ENCODE measurements at places on chromosomes 7 and 10. TPM values are rescaled to one million over a fixed set of nuclear protein-coding genes. Genes with fewer than 3 reads are reported as not detected.

DNA sequence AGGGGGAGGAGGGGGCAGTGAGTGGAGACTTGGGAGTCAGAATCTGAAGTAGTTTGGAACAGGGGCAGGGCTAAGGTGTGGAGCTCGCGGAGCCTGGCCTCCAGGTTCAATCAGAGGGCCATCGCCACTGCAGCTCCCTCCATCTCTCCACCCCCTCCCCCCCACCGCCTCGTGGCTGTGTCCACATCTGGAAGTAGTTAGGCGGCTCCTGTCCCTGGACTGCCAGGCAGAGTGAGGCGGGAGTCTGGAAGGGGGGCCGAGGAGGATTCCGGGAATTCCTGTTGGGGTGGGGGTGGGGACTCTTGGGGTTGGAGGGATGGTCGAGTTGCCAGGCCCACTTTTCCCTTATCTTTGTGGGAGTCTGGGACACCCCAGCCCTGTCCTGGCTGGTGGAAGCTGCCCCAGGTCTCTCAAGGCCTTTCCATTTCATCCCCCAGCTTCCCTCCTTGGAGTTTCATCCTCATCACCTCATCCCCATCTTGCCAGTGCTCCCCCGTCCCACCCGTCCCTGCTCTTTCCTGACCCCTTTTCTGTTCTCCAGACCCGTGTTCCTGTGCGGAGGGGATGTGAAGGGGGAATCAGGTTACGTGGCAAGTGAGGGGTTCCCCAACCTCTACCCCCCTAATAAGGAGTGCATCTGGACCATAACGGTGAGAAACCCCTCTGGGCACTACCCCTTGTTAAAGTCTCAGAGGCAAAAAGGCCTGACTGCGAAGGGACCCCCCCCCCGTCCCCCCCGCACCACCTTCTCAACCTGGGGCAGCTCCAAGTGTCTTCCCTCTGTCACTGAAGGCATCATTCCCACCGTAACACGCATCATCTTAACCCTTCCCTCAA lies 944 bp downstream of the PCOLCE start:
- peak; percentile 63 for DNase-seq

DNA sequence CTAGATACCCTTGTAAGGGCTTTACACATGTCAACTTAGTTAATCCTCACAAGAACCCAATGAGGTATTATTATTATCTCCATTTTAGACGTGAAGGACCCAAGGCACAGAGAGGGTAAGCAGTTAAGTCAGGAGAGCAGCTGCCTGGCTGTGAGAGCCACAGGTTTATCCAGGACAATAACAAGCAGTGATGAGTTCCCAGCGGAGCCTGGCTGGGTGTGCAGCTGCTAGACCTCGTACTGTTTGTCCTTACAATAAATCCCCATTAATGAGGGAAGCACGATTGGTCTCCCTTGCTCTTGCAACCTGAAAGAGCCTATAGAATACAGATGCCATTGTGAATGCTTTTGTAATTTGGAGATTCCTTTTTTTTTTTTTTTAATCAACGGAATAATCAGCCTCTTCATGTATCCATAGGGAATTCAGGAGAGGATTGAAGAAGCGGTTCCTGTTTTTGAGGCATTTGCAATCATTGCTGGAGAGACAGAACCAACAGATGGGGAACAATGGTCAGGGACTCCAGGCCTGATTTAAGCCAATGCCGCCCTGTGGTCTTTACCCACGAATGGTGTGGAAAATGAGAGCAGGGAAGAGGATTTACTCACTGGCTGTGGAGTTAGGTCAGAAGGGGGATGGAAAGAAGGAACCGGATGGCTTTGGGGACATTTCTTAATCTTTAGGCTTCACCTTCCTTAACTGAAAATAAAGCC lies 12.3 kb upstream of the ASB4 start:
- no peak for DNase-seq

DNA sequence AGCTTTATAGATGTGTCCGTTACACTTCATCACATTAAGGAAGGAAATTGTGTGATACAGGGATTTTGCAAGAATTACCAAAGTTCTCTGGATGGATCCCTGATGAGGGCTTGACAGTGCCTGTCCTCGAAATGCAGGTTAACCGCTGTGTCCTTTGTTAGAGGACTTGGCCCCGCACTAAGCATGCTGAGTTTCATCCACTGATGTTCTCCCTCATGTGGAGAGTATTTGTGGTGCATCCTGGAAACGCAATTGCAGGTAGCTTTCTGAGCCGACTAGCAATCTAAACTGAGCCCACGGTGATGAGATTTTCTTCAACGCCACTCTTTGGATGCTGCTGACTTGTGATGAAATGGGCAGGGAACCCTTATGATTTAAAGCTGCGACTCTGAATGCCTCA lies 71.9 kb upstream of the STK17A start:
- DNase-seq: no peak

- DNase-seq: no peak
These were observed 17.8 kb downstream of the CDHR3 start for GRCh38 chr7:105980645-105981396.

DNA sequence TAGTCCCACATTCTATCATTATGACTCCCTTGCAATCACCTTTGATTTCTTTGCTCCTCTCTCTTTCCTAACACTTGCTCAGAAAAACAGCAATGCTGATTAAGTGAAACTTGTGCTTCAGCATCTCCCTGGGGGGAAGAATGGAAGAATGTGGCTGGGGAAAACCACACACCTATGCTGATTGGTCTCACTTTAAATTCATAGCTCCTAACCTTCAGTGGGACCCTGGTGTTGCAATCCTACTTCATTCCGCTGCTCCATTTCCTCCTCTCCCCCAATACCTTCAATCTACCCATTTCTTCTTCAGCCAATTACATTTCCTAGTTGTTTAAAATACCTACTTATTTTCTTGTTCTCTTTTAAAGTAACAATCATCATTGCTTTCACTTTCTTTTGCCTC lies 1166.7 kb upstream of the C7orf33 start:
- DNase-seq: no peak

DNA sequence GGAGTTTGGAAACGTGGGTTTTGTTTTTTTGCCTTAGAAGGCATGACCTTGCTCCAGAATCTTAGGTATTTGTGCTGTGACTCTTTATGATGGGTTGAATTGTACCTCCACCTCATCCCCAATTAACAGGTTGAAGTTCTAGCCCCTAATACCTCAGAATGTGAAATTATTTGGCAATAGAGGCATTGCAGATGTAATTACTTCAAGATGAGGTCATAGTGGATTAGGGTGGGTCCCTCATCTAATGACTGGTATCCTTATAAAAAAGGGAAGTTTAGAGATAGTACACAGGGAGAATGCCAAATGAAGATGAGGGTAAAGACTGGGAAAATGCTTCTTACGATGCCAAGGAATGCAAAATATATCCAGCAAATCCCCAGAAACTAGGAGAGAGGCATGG lies 3.0 kb upstream of the FAM200A start:
- no peak for DNase-seq

GRCh38 chr10:46050941-46051623 lies 5.0 kb upstream of the MSMB start:
- no peak for DNase-seq

- no peak for DNase-seq
These were observed 246.1 kb downstream of the TNS3 start for GRCh38 chr7:47335557-47336471.

DNA sequence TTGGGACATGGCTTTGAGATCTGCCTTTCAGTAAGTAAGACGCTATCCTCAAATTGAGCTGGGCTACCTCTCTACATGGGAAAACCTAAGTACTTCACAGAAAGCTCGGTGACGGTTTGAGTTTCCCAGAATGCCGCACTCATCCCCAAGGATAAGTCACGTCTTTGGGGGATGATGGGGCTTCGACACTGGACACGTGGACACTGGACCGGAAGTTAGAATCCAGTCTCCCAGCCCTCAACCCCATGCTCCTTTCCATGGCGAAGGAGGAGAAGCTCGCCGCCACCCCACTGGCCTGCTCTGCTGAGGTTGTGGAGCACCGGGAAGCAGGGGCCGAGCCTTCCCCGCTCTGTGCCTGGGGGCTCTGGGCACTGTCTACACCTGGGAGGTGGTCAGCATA lies 27.5 kb downstream of the PTPRE start:
- DNase-seq: no peak

DNA sequence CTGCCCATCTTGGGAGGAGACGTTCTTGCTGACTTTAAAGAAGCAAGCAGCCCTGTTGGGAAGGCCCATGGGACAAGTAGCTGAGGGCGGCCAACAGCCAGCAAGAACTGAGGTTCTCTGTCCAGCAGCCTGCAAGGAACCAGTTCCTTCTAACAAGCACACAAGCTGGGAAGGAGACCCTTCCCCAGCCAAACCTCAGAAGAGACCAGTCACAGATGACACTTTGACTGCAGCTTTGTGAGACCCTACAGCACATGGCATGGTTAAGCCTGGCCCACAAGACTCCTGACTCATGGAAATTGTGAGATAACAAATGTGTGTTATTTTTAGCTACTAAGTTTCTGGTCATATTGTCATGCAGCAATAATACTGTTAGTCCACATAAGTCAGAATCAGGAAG lies 99.9 kb downstream of the PRLHR start:
- DNase-seq: no peak

DNA sequence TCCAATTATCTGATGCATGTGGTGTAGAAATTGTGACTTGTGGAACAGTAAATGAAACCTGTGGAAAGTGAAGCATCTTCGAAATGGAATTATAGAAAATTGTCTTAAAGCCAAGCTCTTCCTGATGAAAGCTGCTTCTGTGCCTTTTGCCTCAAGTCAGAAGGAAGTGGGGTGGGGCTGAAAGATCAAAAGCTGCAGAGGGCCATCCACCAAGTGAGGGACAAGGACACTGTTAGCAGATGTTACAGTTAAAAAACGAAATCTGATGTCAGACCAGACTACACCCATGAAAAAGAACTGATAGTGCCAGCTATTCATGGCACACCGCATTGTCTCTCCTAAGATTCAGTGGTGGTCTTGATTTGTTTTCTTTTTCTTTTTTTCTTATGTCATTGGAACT lies 23.8 kb upstream of the WASL start:
- no peak for DNase-seq

DNA sequence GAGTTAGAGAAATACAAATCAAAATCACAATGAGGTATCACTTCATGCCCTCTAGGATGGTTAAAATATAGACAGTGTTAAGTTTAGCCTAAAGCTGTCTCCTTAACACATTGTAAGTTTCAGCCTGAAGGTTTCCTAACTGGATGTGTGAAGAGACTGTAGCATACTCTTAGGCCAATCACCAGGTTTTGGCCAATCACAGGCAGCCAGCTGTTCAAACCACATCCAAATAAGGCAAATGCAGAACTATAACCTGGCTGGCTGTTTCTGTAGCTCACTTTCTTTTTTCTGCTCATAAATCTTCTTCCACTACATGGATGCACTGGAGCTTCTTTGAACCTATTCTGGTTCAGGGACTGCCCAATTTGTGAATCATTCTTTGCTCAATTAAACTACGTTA lies 19.7 kb downstream of the ESYT2 start:
- DNase-seq: no peak

- DNase-seq: no peak
These were observed 10.9 kb upstream of the ERCC6 start for GRCh38 chr10:49549640-49550346.

- no peak for DNase-seq
These were observed 821.0 kb upstream of the IGFBP3 start for GRCh38 chr7:46741938-46742540.

DNA sequence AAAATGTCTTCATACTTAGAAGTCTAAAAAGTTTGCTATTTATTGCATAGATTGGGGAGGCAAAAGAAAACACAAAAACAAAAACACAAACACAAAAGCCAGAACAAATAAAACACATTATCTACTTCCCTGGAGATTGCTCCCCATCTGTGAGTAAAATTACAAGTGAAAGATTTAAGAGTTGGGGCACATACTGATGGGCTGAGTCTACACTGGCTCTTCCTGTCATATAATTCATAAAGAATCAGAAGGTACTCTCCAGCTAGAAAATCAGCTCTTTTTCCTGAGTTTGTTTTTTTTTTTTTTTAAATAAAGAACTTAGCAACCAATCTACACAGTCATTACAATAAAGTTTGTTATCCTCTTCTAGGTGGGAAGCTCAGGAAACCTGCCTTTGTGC lies 192.4 kb upstream of the LRRN3 start:
- no peak for DNase-seq

GRCh38 chr10:2282202-2282601 lies 544.9 kb upstream of the ADARB2 start:
- DNase-seq: no peak

DNA sequence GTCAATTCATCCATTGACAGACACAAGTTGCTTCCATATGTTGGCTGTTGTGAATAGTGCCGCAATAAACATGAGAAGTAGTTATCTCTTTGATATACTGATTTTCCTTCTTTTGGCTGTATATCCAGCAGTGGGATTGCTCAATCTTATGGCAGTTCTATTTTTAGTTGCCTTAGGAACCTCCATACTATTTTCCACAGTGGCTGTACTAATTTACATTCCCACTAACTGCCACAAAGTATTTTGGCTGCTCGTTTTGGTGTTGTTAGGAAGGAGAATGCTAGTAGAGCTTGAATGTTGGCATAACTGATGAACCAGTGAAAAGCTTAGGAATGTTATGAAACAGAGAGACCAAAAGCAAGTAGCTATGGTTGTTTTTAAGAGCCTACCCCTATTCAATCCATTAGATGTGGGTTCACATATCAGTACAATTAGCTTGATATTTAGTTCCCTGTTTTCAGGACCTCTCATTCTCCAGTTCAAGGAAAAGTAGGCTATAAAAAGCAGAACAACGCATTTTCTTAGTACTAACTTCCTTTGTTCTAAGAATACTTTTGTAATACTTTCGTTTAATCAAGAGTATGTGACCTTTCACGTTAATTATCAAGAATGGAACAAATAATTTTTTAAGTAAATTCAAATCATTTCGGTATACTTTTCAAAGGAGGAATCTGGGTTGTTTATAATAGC lies 100.3 kb downstream of the FAS start:
- no peak for DNase-seq

GRCh38 chr10:59695637-59696036 lies 14.0 kb downstream of the SLC16A9 start:
- no peak for DNase-seq

DNA sequence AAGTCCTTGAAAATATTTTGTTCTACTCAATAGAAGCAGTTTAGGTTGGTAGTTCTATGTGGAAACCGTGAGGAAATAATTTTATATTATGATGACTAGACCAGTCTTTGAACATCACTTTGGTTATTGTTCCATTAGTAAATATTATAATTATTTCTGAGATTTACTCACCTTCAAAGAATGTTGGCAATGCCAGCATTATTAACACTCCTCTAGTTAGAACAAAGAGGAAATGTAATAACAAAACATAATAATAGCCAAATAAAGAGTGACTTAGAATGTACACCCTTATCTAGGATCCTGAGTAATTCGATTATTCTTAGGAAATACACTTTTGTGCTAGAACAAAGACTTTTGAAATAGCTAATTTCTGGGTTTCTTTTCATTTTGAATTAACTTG lies 121.1 kb downstream of the CFTR start:
- DNase-seq: no peak

DNA sequence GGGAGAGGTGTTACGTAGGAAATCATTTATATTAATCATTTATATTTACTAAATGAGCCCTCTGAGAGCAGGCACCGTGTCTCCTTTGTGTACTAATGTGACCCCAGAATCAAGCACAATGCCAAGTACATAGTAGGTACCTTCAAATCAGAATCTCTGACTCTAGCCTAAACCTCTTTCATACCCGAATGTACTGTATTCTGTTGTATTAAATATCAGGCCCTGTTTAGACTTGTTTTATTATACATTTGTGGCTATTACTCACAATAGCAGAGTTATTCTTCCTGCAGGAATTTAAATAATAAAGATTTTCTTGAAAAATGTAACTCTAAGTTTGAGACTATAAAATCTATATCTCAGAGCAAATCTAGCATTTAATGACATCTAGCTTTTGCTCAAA lies 297.3 kb downstream of the EXOC4 start:
- no peak for DNase-seq

The MYO1G gene
- 0.60 TPM for polyA plus RNA-seq

The EPO gene
- polyA plus RNA-seq: not detected

The LOXL4 gene
- 4.5 TPM for polyA plus RNA-seq

The PDE6C gene
- 0.44 TPM for polyA plus RNA-seq

The ARHGAP22 gene
- 1.1 TPM for polyA plus RNA-seq
